ENCODE measurements at places on chromosomes 5 and 9.

DNA sequence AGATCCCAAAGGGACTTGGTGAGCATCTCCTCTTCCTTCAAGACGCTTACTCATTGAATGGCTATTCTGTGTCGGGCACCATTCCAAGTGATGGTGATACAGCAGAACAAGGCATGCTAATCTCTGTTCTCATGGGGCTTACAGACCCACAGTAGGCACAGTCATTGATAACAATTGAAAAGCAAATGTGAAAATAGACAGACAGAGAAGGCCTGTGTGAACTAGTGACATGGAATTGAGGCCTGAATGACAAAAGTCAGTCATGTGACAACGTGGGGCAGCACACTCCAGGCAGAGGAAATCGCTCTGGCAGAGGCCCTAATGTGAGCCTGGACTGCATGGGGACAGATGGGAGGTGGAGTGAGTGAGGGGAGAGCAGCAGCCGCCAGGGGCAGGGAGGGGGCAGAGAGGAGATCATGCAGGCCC is 70.7 kb upstream of the CPLX2 start:
- DNase-seq = no peak

DNA sequence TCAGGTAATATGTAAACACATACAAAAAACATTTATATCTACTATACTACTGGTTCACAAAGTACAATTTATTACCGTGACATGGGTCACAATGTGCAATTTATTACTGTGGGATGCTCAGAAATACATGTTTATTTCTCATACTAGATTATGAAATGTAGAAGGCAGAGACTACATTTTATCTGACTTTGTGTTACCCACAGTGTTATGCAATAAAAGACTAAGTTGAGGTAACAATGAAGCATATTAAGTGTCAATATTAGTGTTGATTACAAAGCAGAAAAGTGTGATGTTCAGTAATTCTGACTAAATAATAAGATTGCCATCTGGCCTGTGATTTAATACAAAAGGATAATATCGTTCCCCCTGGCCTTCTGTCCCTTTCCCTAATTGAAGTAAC is 42.4 kb downstream of the CPLANE1 start:
- no peak for DNase-seq

DNA sequence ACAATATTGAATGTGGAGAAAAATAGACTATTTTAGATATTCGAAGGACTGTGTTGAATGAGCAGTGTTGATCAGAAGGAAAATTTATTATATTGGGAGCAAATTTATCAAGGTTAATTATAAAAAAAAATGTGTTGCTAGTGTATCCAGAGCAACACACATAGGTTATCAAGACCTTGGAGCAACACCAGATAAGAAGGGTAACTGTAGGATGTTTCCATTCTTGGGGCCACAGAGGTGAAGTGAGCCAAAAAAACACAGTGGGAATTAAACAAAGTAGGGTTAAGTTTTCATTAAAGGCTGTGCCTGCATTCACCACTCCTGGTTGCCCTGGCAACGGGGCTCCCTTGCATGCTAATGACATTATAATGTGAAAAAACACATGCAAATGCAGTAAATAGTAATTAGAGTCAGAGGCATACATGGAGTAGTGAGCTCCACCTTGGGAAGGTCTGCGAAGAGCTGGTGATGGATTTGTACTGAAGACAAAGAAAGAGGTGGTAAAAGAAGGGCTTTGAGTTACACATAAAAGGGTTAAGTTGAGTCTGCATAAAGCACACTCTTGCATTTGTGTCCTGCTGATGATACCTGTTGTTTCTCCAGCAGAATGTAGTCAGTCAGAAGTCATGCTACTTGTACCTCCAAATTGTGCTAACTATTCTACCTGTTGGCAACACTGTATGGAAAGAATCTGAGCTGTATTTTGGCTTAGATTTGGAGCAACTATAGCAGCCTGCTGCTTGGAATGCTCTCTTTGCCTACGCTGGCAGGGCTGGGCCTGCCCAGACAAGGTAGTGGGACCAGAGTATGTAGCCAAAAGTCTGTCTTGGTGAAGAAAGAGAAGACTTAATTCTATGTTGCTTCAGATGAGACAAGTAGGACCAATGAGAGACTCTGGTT is 59.6 kb downstream of the ATG10 start:
- DNase-seq = no peak

DNA sequence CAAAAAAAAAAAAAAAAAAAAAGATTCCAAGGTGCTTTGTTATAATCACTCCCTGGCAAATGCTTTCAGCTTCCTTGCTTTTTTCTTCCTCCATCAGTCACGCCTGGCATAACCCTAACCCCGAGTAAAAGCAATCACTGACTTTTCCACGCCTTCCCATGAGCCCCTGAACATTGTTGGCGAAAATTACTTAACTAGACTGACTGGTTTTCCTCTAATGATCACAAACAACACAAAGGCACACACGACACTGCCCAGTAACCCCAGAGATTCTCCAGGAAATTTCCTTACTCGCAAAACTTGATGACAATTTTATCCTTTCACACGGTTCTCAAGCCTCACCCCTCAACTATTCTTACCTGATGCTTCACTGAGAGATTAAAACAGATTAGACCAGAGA is 11.4 kb upstream of the PTGR1 start:
- DNase-seq = no peak

- no peak for DNase-seq
Measured at GRCh38 chr9:14399756-14400657, 86.1 kb upstream of the NFIB start.

DNA sequence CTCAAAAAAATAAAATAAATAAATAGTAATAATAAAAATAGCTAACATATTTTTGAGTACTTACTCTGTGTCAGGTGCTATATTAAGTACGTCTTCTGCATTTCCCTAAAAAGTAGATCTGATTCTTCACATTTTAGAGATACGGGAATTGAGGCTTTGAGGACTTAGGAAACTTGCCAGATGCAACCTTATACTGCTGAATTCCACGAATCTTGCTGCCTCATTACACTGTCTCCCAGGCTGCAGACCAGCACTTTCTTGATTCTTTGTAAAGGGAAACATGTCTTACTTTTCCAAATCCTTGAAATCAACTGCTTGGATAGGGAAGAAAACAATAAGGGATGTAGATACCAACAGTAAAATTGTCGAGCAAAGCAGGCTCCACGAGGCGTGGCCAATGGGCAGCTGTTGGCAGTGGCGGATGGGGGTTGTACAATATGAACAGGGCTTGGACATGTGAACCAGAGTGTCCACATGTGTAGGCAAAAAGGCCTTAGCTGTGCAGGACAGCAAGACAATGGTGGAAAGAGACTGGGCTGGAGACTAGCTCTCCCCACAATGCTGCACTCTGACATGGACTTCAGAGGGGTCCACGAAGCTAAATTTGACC is 124.3 kb upstream of the RAI14 start:
- DNase-seq = no peak

GRCh38 chr5:154372661-154373060 is 73.1 kb upstream of the SAP30L start:
- no peak for DNase-seq

- no peak for DNase-seq
Measured at GRCh38 chr5:146365618-146366017, 27.0 kb downstream of the POU4F3 start.

- DNase-seq = no peak
Measured at GRCh38 chr5:162217037-162217436, 149.5 kb downstream of the GABRG2 start.

DNA sequence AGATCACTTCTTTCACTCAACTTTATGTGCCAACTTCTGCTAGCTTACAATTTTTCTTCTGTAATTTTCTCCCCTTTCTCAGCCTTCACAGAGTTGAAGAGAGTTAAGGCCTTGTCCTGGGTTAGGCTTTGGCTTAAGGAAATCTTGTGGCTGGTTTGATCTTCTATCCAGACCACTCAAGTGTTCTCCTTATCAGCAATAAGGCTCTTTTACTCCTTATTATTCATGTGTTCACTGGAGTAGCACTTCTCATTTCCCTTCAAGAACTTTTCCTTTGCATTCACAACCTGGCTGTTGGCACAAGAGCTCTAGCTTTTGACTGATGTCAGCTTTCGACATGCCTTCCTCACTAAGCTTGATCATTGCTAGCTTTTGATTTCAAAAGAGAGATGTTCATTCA is 86.9 kb upstream of the ALDH1B1 start:
- DNase-seq = no peak

GRCh38 chr9:94956731-94957130 is 230.2 kb downstream of the AOPEP start:
- DNase-seq = no peak

DNA sequence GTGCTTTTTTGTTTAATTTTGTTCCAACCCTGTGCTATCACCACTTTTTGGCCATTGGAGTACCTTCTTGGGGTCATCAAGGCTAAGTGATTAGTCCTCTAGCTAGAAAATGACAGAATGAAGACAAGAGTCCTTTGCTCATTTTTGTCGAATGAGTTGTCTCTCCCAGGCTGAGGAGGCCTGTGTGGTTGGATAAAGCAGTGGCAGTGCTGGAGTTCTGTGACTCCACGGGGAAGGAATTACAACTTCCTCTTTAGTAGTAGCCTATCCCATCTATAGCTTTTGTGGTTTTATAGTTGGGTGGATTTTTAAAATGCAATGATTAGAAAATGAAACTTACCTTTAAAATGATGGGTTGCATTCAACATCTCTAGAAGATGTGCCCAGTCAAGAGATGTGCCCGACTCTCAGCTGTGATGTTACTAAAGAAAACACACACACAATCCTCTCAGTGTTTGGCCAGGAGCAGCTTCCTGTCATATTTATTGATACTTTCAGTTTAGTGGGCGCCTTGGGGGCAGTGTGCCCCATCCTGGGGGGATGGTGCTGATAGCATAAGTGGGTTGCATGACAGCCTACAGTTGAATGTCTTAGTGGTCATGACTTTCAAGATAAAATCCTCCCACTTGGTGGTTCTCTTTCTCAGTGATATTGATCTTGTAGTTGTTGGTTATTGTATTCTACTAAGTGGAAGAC is 11.9 kb downstream of the OTULINL start:
- no peak for DNase-seq

DNA sequence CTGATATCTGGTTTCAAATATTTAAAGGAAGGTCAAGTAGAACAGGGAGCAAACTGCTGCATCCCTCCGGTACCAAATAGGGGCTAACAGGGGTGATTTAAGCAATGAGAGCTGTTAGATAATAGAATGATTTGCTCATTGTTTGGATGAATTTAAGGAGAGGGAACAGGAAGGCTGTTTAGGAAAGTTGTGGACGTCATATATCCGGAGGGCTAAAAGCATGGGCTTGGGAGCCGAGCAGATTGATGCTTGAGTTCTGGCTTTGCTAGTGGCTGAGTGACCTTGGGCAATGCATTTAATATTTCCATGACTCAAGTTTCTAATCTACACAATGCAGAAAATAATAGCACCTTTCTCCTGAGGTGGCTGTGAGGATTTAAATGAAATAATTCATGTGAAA is 85.4 kb upstream of the RPS23 start:
- no peak for DNase-seq

DNA sequence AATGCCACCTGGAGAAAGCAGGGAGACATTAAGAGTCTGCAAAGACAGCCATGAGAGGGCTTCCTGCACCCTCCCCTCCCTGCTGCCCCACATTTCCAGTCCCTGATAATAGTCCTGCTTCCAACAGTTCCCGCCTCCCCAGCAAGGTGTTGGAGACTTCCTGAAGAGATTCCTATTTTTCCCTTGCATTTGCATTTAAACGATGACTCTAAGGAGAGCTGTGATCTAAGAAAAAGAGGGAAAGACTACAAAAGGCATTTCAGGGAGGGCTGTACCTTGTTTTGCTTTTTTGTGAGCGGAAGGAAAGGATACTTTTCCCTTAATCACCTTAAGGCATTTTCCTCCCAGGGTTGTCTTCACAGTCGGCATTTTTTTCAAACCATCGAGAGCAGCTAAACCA is 62.1 kb downstream of the GAS1 start:
- DNase-seq = no peak

DNA sequence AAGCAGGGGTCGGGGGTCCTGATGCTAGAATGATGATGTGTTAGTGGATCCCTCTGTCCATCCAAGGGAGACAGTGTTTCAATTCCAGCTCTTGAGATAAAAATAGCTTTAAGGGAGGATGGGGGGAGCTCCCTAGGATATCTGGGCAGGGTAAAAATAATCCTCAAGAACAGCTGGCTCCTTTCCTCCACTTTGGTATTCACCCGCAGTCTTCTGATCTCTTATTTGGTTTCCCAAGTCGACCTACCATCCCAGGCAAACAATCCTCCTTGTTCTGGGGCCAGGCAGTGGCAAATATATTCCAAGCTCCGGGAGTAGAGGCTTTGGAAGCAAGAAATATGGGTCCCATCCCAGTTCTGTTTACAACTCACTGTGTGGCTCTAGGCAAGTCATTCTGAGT is 14.5 kb upstream of the COL27A1 start:
- no peak for DNase-seq

- no peak for DNase-seq
Measured at GRCh38 chr5:79189439-79190234, 46.3 kb upstream of the JMY start.

DNA sequence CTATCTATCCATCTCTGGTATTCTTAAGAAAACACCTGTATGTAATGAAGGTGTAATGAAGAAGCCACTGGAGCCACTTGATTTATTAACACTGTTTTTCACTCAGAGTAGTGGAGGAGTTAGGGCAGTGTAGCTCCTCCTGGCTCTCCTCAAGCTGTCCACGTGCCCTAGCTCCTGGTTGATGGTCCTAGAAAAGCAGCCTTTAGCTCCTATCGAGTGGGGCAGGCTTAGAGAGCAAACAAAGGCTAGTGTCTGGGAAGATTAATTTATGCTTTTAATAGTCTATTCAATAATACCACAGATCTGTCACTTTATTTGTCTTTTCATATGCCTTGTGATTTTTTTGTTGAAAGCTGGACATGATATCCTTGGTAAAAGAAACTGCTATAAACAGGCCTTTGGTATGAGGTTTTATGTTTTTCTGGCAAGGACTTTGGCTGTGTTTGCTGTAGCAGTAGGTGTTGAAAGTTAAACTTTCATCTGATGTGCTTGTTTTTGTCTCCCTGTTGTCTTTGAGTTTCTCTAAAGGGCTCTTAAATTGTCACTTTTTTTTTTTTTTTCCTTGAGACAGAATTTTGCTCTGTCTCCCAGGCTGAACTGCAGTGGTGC is 141.1 kb downstream of the GCNT1 start:
- no peak for DNase-seq
